ENCODE measurements at places on chromosomes 16 and 17.

DNA sequence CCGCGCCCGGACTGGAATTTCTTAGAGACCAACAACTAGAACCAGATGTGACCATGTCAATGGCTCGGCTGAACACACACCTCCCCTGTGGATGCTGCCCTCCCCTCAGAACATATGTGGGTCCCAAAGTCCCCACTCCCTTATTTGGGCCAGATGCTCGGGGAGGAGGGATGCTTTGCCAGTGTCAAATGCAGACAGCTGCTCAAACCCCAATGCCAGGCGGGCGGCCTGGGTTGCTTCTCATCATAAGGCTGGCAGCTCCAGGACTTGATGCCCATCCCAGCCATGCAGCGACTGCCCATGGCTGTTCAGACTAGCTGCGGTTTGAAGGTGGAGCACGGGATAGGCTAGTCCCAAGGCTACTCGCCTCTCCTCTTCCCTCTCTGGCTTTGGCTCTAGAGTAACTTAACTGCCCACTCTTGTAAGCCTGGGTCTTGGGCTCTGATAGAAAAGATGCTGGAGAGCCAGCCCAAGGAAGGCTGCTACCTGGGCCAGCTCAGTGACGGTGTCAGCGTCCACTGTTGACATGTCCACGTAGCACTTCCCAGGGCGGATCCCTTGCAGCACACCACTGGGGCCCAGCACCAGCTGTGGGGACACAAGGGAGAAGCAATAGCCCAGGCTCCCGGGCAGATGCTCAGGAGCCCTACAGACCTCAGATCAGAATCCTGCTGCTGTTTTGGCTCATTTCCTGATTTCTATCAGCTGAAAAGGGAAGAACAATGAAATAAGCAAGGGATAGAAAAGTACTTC lies 11.0 kb upstream of the ROGDI start:
- no peak for DNase-seq

- DNase-seq = no peak
Measured at GRCh38 chr17:81237591-81238489, 1.0 kb downstream of the TEPSIN start.

- no peak for DNase-seq
Measured at GRCh38 chr16:49158029-49158642, 123.5 kb downstream of the CBLN1 start.

GRCh38 chr17:35645923-35646322 lies 58.8 kb downstream of the AP2B1 start:
- DNase-seq = no peak

DNA sequence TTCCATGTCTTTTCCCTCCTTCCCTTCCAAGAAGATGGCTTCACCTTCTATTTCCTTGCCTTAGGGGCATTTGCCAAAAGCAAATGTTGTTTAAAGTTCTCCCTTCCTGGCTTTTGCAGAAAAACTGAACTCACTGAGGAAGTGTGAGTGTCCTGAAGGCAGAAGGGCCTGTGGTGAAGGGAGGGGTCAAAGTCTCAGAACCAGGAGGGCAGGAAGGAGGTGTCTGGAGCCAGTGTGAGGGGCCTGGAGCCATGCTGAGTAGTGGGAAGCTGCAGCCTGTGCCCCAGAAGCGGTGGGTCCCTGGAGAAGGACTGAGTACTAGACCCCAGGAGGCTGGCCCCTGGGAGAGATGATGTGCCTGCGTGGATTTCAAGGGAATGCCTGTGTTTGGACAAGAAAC lies 23.8 kb upstream of the SUPT4H1 start:
- no peak for DNase-seq

DNA sequence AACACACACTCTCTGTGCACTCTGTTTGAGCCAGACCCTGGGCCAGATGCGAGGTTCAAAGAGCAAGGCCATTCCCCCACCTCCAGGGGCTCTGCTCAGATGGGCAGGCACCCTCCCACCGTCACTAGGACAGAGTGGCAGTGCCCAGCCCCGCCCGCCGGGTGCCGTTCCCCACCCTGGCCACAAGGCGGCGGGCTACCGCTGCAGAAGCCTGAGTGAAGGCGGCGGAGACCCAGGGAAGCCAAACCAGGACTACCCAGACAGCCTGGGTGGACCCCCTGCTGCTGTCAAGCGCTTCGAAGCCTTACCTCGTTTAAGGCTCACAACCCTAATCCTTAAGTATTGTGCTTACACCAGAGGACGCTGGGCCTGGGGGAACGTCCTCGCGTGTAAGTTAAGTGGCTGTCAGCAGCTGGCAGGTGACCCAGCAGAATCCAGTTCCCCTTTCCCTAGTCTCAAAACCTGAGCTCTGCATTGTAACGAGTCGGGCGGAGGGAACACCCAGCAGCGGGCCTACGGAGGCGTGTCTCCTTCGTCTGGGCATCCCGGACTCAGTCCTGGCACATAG lies 4.5 kb downstream of the ARHGAP27 start:
- DNase-seq = peak; percentile 79

GRCh38 chr17:79792984-79793923 lies 3.6 kb downstream of the CBX8 start:
- DNase-seq = no peak

DNA sequence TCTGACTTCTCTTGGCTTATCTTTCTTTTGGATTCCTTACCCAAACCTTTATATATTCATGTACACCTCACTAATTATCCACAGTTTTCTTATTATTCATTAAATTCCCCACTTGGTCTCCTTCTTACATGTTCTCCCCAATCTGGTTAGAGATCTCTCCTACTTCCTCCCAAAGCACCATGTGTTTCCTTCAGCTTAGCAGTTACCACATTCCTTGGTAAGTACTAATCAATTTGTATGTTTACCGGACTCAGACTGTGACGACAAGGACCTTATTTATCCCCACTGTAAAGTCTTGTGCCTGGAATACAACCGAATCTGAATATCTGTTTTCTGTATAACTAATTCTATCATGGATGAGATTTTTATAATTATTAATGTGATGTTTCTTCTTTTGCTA lies 389.5 kb downstream of the KCNJ2 start:
- no peak for DNase-seq

DNA sequence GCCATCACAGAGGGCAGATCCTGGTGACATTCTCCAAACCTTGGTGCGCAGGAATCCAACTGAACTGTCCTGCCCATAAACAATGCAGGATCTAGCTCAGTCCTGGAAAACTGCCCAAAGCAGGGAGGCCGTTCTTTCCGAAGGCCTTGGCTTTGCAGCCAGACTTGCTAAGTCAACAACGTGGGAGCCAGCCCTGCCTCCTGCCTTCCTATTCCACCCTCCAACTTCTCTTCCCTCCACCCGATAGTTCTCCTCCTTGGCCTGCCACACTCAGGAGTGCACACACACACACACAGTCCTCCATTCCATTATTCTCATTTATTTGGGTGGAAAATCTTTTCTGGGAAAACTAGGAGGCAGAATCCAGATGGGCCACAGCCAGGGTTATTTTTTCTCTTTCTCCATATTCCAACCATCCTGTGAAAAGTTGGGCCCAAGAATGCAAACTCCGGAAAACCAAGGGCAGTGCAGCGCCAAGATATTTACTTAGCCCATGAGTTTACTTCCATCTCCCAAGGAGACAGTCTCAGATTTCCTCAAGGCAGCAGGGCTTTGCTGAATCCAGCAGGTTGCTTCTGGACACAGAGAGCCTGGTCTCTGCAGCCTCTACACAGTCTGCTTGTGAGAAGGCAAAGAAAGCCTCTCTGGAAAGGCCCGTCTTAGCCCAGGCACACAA lies 15.8 kb downstream of the COPRS start:
- DNase-seq = no peak

- DNase-seq = no peak
Measured at GRCh38 chr16:2237493-2238149, 1.4 kb downstream of the DNASE1L2 start.

- DNase-seq = no peak
Measured at GRCh38 chr16:19001788-19002187, 18.1 kb downstream of the TMC7 start.

- DNase-seq = no peak
Measured at GRCh38 chr16:56192635-56192945, 1.3 kb downstream of the GNAO1 start.

DNA sequence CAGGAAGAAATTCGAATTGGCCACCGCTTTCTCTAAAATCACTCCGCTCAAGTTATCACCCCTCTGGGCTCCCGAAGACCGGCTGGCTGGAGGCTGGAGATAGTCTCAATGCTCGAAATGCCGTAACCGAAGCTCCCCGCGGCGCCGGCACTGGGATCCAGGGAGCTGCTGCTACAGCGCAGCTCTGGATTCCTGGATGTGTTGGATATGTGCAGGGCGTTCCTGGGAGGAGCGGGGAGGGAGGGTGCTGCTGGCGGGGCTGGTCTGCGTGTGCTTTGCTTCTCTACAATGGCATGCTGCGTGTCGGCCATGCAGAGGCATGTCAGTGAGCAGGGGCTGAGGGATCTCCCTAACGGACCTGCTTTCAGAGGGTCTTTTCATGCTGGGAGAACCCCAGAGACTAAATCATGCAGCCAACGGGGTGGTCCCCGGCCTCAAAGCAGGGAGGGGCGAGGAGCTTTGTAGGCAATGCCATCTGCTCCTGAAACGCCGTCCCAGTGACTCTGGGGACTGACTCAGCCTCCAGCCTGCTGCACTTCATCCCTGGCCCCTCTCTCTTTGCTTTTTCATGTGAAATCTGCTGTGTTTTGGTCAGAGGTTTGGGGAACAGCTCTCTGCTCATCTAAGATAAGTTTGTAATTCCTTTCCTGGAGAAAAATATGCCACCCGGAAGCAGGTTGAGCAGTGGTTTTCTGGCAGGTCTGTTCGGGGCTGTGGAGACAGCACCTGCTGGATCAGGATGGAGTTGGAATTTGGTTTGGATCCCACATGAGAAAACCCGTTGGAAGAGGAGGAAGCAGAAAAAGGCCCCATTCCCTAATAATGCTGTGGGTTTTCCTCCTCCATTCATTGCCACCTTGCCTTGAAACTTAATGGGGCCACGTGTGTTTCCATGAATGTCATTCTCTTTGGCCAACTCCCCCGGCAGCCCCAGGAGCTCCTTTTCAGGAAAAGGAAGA lies 311.4 kb downstream of the SEC14L1 start:
- DNase-seq = no peak

- no peak for DNase-seq
Measured at GRCh38 chr17:17497065-17497844, 1.1 kb upstream of the RASD1 start.

- DNase-seq = no peak
Measured at GRCh38 chr16:70691223-70692129, 5.6 kb upstream of the MTSS2 start.

- DNase-seq = no peak
Measured at GRCh38 chr16:87926246-87927194, 9.8 kb downstream of the CA5A start.

DNA sequence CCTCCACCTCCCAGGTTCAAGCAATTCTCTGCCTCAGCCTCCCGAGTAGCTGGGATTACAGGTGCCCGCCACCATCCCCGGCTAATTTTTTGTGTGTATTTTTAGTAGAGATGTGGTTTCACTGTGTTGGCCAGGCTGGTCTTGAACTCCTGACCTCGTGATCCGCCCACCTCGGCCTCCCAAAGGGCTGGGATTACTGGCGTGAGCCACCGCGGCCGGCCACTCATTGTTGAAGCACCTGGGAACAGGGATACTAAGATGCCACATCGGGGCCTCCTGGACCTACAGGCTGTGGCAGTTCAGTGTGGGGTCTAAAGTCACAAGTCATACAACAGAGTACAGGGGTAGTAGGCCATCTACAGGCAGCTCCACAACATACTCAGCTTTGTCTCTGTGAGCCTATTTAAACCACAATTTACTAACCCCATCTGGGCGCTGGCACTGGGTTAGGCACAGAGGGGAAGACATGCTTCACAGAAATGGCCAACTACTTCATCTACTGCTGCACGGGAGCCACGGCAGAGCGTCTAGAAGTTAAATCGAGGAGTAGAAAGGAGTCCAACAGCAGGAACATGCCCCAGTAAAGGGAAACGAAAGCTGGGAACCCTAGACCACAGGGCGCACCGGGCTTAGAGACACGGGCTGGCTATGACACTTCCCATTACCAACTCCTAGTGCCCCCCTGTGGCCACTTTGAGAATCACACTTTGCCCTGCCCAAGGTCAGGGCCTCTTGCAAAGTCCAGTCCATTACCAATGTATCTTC lies 4.3 kb downstream of the VAMP2 start:
- DNase-seq = peak; percentile 93

DNA sequence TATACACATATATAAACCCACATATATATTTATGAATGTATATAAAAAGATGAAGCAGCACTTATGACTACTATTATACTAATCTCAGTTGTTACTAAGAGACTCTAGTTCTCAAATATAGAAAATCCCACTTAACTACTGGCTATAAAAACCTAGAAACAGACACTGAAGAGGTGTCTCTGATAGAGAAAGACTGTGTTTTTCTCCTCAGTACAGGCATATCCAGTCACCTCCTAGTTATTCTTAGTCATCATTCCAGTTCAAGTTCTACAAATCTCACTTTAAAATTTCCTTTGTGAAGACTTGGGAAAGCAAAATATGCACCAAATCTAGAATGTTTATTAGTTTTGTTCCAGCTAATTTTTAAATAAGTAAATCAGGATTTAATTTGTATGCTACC lies 93.9 kb downstream of the STH start:
- DNase-seq = no peak

- no peak for DNase-seq
Measured at GRCh38 chr17:74866198-74866835, 6.5 kb downstream of the FDXR start.

- DNase-seq = no peak
Measured at GRCh38 chr17:77099997-77100396, 40.8 kb upstream of the SEC14L1 start.

- DNase-seq = no peak
Measured at GRCh38 chr16:3056336-3057180, 8.9 kb upstream of the IL32 start.

DNA sequence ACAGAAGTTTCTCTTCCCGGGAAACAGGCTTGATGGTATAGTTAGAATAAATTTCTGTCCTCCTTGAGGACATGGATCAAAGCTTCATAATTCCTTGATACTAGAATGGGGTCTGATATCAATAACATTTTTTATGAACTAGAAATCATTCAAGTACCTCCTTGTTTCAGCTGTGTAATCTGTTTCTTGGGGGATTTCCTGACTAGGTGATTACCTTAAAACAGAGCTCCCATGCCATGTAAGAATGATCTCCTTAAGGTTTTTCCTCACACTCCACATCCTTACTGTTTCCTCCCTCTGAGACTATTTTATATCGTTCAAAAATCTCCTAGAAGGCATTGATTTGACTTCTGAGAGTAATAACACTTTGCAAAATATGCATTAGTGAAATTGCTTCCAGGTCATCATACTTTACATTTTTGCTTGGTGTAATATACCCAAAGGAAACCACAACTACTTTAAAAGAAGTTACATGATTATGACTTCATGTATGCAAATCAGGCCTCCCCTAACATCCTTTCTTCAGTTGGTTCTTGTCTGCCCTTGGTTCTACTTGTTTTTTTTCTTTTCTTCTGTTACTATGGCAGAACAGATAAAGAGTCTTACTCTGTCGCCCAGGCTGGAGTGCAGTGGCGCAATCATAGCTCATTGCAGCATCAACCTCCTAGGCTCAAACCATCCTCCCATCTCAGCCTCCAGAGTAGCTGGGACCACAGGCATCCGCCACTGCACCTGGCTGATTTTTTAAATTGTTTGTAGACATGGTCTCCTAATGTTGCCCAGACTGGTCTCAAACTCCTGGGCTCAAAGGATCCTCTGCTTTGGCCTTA lies 388.8 kb downstream of the ZFHX3 start:
- no peak for DNase-seq
